ENCODE measurements at places on chromosomes 6 and 20.

DNA sequence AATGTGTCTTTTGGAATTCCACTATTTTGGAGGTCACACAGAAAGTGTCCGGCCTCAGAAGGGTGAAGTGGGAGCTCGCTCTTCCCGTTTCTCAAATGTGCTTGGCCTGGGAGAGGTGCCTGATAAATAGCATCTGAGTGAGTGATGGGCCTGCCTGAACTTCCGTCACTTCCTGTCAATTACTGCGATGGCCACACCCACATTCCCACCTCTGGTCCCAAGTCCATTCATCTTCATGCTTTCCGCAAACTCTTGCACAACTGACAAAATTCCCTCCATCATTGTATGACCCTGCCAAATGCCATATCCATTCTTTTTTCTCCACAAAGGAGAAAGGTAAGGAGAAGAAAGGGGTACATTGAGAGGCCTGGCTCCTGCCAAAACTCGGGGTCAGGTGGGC, 169.0 kb downstream of the QKI start:
- no peak for DNase-seq

DNA sequence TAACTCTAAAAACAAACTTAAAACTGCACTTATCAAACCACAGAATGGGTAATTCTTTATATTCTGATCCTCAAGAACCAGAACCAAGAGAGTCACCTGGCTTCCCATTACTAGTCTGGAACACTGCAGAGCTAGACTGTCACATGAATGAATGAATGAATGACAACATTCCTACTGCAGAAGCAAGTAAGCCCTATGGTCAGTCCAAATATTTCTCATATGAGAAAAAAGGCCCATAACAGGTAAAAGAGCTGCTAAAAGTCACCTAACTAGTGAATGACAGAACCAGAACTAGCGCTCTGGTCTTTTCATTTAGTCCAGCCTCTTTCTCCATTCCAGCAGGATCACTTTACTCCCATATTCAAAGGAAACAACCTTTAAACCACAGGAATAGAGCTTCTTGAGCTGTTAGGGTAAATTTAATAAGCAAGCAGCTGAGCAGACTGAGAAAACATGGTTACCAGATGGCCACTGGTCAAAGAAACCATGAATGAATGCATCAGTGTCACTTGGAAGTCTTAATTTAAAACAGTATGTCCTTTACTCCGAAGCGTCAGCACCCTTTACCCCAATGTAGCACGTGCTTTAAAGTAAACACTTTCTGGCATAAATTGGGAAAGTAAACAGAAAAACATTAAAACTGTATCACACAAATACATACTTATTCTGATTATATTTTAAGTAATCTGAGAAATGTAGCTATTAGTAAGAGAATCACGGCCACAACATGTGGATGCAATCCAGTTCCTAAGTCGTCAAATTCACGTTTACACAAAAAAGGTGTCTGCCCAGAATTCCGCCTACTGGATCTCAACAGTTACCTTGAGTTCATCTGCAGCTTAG, 1.4 kb downstream of the PREP start:
- no peak for DNase-seq

DNA sequence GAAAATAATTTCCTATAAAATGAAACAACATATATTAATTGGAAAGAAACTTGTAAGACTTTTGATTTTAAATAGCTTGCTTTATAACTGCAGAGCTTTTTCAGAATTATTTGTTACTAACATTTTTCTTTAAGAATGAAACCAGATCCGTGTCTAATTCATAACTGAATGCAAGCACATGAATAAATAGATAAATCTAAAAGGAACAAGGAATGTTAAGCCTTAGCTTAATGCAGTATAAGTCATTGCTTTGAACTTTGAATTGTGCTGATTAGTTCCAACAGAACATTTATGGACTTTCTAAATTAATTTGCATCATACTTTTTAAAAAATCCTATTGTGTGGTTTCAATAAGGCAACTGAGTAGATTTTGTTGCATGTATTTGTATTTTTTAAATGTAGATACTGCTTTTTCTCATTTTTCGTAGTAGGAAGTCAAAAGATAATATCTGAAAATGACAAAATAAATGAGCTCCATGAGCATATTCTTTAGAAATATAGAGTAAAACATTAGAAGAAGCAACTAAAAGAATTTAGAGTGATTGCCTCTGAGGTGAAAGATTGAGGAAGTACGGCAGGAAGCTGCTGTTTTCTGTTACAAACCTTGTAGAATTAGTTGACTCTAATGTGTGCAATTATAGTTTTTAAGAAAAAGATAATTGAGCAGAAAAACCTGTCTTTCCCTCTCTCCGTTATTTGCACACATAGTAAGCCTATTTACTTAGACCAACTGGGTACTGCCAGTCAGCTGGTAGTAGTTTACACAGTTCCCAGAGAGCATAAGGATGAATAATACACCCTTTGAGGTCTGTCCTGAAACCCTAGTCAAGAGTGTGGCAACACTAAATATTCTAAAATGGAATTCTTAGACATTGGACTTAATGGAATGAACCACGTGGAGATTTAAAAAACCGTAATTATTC, 32.6 kb upstream of the SLC35D3 start:
- DNase-seq = no peak

DNA sequence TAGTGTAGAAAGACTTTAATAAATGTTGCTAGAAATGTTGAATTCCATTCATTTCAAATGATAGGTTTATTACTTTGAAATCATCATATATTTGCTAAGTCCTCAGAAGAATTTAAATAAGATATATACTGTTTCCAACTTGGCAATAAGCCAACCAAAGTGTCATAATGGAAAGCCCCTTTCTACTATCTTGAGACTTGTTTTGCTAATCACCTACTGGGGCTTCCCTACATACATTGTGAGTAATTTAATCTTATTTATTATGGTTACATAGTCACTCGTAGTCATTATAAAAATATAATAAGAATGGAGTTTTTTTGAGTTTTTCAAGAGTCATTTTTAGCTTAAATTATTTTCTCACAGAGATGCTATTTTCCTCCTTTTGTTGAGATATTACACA, 20.7 kb downstream of the COL19A1 start:
- DNase-seq = no peak

DNA sequence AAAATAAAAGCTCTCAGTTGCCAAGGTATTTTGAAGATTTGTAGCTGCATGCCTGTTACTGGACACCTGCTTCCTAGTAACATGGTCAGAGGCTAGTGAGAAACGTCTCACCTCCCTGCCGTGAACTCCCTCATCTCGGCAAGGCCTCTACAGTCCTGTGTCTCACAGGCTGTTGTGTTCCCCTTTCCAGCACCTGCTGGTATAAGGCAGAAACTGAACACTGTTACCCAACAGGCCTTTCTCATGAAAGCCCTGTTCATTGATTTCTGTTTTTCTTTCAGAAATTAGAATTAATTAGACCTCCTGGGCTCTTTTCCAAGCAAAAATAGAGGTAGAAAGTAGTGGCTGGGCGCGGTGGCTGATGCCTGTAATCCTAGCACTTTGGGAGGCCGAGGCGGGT, 17.6 kb upstream of the SRSF3 start:
- no peak for DNase-seq

DNA sequence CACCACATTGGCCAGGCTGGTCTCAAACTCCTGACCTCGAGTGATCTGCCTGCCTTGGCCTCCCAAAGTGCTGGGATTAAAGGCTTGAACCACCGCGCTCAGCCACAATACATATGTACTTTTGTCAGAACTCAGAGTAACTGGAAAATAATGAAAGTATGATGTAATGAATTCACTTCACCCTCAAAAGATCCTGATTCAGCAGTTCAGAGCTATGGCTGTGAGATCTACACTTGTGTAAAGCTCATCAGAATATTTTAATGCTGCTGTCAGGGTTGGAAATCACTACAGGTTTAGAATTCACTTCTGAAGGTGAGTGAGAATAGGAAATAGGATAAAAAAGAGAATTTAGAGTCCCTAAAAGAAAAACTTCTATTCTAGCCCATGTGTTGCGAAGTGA, 464.5 kb upstream of the NRSN1 start:
- no peak for DNase-seq

DNA sequence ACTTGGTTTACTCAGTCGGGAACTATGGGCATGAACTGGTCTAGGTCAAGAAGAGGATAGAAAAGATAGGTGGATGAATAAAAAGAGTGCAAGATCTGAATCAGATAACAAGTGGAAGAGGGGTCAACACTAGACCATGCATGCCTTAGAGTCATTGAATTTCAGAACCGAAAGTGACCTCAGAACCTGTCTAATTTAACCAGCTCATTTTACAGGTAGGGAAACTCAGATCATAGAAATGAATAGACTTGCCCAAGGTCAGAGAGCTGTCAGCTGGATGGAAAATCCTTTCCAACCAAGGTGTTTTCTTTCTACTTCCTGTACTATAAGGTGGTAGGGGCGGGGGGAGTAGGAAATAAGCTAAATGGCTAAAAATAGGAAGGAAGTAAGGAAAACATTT, 121.4 kb upstream of the ADGRF1 start:
- DNase-seq = no peak

GRCh38 chr6:41463062-41463930, 82.9 kb upstream of the FOXP4 start:
- DNase-seq = no peak

DNA sequence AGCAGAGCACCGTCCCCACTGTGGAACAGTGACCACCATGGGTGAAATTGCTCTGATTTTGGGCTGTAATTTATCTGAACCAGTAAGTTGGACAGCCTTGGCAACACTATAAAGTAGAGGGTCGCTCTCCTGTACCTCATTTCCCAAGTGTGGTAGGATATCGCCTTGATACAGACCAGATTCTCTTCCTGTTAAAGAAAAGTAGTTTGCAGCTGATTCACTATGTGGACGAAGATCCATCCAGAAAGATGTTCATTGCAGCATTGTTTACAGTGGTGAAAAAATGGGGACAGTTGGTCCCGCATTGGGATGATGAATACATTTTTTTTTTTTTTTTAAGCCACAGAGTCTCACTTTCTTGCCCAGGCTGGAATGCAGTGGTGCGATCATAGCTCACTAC, 74.3 kb downstream of the SLX4IP start:
- no peak for DNase-seq

GRCh38 chr6:10516953-10517352, 4.2 kb upstream of the GCNT2 start:
- no peak for DNase-seq

DNA sequence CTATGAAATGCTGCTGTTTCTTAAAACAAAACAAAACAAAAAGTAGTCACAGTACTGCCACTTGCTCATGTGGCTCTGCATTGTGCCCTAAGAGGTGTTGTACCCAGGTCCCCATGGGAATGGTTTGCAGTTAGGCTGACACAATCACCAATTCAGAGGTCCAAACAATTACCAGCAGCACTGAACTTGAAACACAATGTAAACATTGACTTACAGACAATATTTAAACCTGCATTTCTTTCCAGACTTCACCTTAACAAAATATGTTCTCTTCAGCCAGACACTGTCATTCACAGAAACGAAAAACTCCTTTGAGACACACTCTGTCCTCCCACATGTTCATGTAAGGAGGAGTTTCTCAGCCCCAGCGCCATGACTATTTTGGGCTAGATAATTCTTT, 206.8 kb upstream of the ARG1 start:
- no peak for DNase-seq

DNA sequence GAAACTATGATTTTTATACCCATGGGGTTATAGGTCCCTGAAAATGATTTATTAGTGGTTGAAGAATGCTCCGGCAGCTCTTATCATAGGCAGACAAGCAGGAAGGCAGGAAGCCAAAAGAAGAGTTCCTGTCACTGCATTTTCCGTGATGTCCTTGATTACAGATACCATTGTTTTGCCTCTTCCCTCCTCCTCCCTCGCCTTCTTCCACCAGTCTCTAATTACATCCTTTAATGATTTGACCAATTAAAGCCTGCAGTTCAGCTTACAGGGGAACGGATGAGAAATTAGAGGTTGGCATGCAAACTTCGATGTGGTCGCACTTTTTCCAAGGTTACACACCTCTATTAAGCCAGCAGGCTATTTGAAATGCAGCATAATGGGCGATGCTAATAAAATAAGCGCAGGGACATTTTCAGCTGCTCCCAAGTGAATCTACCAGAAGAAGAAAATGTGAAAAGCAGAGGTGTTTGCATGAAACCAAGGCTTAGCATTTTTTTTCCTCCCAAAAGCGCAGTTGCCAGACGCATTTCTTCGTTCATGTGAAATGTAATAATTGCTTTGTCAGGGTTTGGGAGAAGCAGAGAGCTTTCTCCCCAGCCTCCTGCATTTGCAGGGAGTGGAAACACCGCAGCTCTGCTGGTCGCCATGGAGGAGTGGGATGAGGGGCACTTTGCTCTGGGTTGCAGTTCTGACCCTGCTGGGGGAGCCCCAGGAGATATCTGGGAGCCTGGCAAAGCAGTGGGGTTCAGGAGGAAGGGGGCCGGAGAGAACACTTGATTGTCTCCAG, 6.0 kb downstream of the NOX3 start:
- DNase-seq = no peak

DNA sequence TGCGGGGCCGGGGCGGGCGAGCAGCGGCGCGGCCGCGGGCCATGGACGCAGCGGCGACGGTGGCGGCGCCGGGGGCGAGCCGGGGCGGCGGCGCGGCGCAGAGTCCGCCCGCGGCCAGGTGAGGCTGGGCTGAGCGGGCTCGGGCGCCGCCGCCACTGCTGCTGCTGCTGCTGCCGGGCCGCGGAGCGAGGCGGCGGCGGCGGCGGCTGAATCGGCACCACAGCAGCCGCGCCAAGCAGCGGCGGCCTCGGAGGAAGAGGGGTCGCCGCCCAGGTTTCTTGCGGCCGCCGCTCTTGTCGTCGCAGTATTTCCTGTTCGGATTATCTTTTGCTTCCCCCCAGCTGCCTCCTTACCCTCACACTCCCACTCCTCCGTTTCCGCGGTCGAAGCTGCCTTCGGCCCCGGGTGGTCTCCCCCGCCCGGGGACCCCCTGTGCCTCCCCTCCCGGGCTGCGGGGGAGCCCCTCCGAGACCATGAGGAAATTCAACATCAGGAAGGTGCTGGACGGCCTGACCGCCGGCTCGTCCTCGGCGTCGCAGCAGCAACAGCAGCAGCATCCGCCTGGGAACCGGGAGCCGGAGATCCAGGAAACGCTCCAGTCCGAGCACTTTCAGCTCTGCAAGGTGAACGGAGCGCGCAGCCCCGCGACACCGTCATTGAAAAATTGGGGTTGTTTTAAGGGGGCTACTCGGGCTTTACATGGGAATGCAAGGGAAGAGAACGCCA, at the start of gene STXBP5:
Gene STXBP5, plus strand, starts transcription at position 358 of the 726 bp plus-strand sequence. Its CDS starts 116 bp downstream, at position 474.
- DNase-seq = peak; percentile 63

DNA sequence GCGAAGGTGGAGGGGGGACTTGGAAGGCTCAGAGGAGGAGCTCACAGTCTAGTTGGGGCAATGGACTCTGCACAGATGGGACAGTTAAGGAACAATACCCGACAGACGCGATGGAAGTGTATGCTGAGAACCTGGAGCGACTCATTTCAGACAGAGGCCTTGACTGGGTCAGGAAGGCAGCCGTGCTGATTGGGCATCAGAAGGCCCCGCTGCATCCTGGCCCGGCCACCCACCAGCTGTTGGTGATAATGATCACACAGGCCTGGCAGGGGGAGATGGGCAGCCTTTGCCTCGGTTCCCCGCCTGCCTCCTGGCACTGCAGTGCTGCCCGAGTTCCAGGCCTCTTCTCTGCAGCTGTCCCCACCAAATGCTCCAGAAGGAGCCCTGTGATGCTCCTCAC, 62.4 kb downstream of the MDGA1 start:
- no peak for DNase-seq
